Neuronal stem cell (in vitro differentiated cells): ENCODE measurements at places on chromosomes 16 and 17.

DNA sequence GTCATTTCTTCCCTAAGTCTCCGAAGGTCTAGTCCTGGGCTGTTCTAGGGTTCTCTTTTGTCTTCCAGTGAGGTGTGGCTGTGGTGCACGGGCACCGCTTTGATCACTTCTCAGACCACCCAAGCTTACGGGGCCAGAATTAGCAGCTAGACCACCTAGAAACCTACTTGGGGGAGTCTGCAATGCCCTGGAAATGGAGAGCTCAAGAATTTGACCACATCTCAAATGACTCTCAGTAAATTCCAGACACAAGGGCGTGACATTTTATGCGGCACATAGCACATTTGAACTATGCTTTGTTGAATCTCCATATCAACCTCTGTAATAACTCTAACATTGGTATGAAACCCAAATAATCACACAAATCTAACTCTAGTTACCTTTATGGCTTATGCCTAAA is 24.9 kb downstream of the TRIM16 start:
- DNase-seq: no peak

GRCh38 chr17:68908045-68908444 is 47.1 kb downstream of the ABCA8 start:
- no peak for DNase-seq

DNA sequence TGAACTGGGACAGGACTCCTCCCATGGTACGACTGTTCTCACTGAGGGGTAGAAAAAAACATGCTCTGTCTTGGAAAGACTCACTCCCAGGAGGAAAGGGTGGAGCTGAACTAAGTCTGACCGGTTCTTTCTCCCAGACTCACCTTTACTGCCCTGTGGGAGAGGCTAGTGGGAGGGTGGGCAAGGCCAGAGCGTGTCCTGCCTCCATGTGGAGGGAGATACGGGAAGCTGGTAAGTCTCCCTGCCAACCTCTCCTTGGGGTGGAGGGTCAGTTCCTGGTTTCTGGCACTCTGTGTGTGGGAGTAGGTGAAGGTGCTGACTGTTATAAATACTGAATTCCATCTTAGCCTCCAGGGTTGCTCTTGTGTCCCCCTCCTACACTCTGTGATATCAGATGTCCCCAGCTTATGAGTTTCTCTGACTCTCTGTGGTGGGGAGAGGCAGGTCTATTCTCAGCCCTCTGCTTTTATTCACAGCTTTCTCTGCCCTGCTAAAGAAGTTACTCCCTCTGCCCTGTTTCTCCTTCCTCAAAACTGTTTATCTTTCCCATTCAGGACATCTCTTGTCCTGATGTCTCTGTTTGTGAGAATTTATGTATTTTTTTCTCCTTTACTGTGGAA is 26.9 kb upstream of the FAM20A start:
- no peak for DNase-seq

- peak; percentile 21 for DNase-seq
These were observed 51.7 kb downstream of the GAN start for GRCh38 chr16:81366316-81366932.

- no peak for DNase-seq
These were observed 21.1 kb downstream of the CLUH start for GRCh38 chr17:2690165-2691068.

DNA sequence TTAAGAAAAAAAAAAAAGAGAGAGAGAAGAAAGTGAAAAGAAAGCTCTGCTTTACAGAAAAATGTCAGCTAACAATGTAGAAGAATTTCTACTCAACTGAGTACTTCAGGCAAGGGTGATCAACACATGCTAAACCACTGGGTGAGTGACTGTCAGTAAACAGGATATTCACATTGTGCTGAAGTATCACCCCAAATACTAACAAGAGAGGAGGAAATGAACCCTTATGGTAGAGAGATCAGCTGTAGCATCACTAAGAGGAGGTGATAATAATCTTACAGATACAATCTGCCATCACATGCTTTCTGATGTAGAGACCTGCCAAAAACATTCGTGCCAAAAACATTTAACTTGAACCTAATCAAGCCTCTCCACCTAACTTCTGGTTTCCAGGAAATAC is 30.7 kb upstream of the ICAM2 start:
- DNase-seq: no peak

- peak; percentile 77 for DNase-seq
These were observed 587 bp upstream of the CDK5R1 start for GRCh38 chr17:32486111-32486700.

DNA sequence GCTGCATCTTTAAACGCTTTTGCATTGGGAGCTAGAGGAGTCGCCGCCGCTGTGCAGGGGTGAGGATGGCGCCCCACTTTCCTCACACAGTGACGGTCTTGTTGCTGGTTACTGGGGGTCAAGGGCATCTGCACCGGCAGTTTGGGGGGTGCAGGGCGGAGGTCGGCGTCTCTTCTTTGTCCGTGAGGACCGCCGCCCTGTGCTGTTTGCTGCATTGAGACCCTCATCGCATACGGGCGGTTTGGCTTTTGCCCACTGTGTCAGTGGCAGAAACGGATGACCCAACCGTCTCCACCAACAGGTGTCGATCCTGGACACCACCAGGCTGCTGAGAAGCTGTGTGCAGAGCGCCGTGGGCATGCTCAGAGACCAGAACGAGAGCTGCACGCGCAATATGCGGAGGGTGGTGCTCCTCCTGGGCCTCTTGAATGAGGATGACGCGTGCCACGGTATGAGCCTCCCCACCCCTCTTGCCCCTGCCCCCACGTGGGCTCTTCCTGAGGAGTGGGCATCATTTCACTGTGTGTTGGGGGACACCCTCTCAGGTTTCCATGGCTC is 61.2 kb upstream of the ENDOV start:
- no peak for DNase-seq

DNA sequence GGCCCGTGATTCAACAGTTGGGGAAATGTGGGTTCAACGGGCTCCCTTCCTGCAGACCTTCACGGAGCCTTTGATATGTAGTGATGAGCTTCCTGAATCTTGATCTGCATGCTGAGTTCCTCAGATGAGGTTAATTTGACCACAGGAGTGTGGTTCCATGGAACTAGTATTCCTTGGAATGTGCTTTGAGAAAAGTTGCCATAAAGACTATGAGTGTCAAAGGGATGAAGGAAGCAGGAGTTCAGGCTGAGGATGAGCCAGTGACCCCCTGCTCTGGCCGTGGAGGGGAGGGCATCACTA is 229.2 kb downstream of the MSI2 start:
- DNase-seq: no peak

- no peak for DNase-seq
These were observed 3.6 kb upstream of the CBX4 start for GRCh38 chr17:79842656-79843473.

- no peak for DNase-seq
These were observed 15.2 kb downstream of the ARHGAP23 start for GRCh38 chr17:38443356-38444031.

GRCh38 chr17:14351493-14351892 is 50.6 kb downstream of the HS3ST3B1 start:
- no peak for DNase-seq

DNA sequence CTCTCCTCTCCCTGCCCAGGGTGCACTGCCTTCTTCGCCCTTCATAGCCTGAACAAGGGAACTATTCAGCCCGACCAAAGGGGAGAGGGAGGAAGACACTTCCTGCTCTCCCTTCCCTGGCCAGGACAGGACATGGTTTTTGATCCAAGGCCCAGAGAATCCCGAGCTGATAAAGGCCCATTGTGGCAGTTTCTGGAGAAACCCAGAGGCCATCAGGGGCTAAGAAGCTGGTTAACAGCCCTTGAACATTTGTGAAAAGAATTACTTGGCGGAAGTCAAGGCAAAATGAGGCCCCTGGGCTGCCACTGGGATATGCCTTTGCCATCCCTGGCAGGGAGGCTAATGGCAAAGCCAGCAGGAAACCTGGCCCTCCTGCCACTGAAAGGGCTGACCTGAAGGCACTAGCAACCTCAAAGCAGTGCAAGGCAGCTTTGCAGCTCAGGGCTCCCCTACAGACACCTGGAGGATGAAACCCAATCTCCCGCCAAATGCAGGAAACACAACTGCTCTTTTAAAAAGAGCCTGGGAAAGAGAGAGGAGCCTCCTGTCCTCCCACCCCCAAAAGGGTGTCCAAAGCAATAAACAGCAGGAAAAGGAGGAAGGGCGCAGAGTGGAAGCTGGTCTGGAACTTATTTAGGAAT is 12.6 kb downstream of the PHB1 start:
- DNase-seq: no peak

- DNase-seq: peak; percentile 46
These were observed 222.1 kb downstream of the RBFOX3 start for GRCh38 chr17:79388556-79389295.

DNA sequence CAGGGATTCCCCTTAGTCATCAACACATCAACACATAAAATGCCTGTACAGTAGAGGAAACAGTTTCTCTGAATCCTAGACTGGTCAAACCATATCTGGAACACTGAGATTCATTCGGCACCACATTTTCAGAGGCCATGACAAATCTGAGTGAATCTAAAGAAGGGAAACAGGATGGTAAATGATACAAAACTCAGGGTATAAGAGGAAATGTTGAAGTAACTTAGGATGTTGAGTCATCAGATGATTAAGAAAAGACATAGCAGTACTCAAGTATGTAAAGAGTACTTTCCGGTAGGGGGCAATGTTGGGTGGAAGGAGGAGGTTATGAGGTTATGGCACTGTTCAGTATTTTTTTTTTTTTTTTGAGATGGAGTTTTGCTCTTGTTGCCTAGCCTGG is 358.5 kb upstream of the PMFBP1 start:
- no peak for DNase-seq

- no peak for DNase-seq
These were observed 20.5 kb downstream of the SRCIN1 start for GRCh38 chr17:38585056-38585917.

DNA sequence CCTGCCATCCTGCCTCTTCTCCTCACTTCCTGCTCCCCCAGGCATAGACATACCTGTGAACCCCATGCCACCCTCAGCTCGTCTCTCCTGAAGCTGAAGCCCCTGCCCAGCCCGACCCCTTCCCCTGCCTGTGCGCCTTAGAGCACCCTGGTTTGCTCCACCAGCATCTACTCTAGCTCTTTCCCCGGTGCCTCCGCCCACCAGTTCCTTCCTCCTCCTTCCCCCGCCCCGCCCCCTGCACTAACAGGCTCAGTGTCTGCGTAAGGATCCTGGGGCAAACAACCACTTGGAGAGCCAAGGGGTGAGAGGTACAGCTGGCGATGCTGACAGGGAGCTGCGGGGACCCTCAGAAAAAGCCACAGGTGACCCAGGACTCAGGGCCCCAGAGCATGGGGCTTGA is 1.9 kb downstream of the GPR142 start:
- DNase-seq: no peak

- DNase-seq: no peak
These were observed 128.5 kb downstream of the PPM1E start for GRCh38 chr17:58884161-58884560.

GRCh38 chr17:50758989-50759544 is 8.3 kb downstream of the ANKRD40CL start:
- no peak for DNase-seq

DNA sequence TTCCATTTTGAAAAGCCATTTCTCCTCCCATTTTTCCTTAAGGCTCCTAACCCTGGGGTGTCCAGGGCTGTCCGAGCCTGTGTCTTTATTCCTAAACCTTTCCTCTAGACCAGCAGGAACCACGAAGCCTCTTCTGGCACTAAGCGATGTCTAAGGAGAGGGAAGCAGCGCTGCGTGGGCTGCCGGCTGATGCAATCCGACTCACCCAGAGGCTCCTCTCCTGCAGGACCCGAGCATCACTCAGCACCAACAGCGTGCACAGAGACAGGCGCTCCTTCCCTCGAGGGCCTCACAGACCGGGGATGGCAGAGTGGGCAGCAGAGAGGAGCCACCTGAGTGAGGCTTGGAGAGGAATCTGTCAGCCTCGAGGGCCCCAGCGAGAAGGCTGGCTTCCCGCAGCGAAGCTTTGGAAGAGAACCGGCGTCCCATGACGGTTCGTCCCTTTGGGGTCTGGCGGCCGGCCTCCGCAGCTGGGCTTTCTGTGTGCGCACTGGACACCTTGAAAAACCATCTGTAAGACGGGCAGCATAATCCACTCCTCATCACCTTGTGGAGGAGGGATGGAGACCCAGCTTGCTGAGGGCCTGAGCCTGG is 174.3 kb downstream of the FOXL1 start:
- no peak for DNase-seq

- DNase-seq: no peak
These were observed 511.5 kb downstream of the TOX3 start for GRCh38 chr16:52035436-52035835.

DNA sequence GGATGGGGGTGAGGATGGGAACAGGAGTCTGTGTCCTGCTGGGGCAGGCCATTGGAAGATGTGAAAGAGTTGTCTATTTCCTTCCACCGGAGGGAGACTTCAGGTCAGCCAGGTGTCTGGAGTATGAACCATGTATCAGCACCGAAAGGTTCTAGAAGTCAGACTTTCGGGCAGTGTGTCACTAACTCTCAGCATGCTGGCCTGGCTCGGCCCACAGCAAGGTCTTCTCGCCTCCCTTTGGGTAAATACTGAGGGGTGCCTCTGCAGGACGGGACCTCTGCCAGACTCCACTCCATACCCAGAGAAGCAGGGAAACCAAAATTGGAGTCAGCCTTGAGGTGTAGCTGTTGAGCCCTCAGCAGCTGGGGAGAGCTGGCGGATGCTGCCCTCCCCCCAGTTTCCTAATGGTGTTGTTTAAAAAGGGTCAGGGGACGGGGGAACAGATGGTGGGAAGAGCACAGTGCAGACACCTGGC is 507 bp downstream of the CIITA start:
- DNase-seq: no peak

- no peak for DNase-seq
These were observed 718 bp downstream of the SAT2 start for GRCh38 chr17:7626956-7627249.

GRCh38 chr16:82509691-82510430 is 116.9 kb upstream of the CDH13 start:
- DNase-seq: no peak

- DNase-seq: no peak
These were observed 571 bp upstream of the NME1 start for GRCh38 chr17:51152766-51153209.

DNA sequence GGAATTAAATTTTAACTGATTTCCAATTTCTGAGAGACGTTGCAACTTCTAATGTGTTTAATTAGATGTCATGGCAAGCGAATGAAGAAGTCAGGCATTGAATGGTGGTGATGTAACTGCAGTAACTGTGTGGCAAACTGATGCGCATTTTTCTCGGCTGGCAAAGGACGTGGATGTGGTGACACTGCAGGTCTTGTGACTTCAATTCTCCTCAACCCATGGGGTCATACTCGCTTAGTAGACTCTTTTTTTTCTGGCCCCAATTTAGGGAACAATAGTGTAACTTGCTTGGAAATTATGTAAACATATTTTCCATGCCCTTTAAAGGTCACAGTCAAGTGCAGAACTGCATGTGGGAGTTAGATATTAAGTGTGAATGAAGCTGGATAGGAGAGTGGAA is 1.9 kb upstream of the FAM20A start:
- DNase-seq: no peak
